ENCODE measurements at places on chromosomes 6 and 20.

DNA sequence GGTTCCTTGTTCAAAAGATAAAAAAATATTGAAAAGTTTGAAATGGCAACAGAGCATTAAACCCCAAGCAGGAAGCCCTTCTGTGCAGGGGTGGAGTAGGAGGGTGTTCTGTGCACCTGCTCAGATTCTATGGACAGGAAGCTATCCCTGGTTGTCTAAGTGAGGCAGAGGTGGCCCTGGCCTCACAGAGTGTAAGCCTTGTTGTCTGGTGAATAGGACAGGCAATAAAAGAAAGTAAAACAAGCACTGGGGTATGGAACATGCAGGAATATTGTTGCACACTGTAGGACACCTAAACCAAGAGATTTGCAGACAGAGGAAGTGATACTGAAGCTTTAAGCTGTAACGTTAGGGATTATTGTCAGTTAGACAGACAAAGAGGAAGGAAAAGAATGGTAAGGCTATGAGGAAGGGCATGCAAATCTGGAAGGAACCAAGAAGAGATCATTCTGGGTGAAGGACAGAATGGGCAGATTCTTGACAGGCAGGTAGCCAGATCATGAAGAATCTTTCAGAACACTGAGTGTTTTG, 66.8 kb downstream of the TBC1D7 start:
- no peak for DNase-seq

DNA sequence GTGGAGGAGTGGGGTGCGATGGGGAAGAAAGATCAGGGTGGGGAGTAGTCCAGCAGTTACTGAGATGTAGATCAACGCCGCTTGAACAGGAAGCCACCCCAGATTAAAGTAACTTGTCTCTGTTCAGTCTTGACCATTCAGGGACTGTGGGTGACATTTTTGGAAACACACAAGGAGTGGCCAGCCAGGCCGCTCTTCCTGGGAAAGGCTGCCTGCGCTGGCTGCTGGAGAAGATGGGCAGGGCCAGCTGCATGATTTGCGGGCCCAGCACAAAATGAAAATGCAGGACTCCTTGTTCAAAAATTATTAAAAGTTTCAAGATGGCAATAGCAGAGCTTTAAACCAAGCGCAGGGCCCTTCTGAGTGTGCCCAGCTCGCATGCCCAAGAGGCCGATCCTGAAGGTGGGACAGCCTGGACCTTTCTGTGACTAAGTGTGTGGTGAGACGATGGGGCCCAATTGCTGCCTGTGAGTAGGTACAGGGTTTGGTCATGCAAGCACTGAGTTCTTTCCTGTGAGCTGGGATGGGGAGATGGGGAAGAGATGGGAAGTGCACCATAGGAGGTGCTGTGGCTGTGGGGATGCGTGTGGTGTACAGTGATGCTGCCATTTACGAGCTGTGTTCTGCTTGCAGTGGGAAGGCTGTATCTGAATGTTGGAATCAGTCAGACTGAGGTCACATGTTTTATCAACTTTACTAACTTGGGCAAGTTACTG, 51.3 kb downstream of the DAAM2 start:
- DNase-seq: no peak

- DNase-seq: peak; percentile 51
These were observed 15.9 kb downstream of the NDUFAF5 start for GRCh38 chr20:13800728-13801134.

- DNase-seq: no peak
These were observed 28.4 kb upstream of the PTPN1 start for GRCh38 chr20:50481741-50482140.

DNA sequence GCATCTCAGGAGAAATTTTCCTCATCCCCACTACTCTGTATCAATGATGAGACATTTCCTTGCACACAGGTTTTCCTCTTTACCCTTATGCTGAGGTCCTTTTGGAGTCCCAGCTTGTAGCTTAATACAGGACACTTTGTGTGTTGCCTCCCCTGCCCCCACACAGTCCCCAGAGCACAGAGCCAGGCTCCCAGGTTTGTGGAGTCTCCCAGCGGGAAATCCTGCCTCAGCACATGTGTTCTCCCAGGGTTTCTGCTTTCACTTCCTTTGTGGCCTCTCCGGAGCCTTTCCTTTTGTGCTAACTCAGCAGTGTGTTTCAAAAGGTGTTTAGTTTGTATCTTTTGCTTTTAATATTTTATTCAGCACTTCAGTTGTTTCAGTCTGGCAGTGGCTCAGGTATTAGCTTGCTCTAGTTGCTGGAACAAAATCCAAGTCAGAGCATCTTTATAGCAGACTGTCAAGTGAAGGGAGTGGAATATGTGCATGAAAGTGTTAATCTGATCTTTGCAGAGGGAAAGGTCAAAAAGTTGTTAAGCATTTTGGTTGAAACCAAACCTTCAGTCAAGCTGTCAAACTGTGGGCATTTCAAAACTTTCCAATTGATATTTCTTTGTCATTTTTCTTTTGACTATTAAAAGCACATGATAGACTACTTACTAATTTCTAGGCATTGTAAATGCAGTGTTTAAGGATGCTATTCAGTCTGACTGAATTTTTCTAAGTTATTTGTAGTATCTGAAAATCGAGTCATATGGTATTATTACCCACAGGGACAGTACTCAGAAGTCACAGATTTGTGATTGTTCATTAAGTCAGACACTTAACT, 8.6 kb downstream of the SNX9 start:
- no peak for DNase-seq

DNA sequence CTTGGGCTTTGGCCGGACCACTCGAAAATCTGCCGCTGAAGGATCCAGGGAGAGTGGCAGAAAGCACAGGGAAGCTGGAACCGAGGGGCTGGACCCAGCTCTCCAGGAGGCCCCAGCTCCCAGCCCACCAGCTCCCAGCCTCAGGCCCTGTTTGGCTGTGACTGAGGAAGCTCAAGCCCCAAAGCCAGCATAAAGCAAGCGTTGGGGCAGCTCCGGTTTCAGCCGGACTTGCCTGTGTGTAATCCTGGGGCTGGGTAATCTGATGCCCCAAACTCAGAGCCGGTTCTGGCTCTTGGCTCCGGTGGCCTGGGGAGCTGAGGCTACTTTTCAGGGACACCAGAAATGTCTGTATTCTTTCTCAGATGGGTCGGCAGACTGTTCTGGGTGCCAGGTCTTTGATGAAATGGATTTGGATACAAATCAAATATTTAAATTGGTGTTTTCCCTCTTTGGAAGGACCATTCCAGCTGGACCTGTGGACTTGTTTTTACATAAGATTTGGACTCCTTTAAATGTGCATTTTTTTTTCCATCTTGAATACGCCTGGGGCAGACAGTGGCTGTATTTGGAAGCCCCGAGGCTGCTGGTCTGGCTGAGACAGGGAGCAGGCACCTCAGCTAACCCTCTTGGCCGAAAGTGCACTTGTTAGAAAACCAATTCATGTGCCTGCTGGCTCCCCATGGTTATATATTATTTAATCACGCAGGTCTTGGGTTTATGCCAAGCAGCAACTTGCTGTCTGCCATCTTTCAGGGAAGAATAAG, 29.7 kb downstream of the RPP40 start:
- no peak for DNase-seq

DNA sequence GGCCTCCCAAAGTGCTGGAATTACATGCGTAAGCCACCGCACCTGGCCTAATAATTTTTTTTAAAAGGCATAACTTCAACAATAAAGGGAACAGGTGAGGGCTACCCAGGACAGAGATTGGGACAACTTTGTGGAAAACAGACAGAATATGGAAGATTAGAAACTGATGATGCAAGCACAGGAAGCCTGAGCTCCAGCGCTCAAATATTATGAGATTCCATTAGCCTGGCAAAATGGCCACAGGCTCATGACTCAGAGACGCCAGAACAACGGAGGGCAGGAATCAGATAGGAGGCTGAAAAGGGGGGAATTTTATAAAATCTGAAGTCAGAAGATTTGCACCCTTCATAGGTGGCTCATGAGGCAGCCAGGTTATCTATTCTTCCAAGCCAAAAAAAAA, 103.1 kb upstream of the MRPS10 start:
- no peak for DNase-seq

GRCh38 chr6:38782616-38783015, 67.5 kb downstream of the DNAH8 start:
- DNase-seq: no peak

DNA sequence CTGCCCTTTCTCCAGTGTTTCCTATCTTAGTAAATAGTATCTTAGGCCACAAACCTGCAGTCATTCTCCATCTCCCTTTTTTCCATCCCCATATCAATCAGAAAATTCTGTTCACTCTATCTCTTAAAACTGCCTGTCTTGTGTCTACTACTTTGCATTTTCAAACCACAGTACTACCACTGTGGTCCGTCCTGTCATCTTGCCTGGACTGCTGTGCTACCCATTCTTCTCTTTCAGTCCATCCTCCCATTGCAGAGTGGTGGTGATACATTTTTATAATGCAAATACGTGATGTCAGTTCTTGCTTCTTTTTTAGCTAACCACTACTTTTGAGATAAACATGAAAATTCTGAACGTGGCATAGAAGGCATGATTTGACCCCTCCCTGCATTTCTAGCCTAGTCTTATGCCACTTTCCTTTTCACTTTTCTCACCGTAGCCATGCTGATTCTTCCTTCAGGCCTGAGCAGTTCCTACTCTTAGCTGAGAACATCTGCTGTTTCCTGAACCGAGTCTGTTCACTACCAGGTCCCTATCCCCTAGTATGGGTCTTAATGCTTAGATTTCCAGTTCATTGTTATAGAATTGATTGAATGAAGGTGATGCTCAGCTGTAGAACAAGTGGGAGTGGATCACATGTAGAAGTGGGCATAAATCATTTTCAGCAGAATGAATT, 13.8 kb downstream of the TBPL1 start:
- no peak for DNase-seq

GRCh38 chr20:34872622-34873224, at the start of gene GGT7:
Gene GGT7, minus strand, starts transcription at chr20:34872856. Its CDS starts 41 bp downstream, at chr20:34872815.
- DNase-seq: peak; percentile 60

DNA sequence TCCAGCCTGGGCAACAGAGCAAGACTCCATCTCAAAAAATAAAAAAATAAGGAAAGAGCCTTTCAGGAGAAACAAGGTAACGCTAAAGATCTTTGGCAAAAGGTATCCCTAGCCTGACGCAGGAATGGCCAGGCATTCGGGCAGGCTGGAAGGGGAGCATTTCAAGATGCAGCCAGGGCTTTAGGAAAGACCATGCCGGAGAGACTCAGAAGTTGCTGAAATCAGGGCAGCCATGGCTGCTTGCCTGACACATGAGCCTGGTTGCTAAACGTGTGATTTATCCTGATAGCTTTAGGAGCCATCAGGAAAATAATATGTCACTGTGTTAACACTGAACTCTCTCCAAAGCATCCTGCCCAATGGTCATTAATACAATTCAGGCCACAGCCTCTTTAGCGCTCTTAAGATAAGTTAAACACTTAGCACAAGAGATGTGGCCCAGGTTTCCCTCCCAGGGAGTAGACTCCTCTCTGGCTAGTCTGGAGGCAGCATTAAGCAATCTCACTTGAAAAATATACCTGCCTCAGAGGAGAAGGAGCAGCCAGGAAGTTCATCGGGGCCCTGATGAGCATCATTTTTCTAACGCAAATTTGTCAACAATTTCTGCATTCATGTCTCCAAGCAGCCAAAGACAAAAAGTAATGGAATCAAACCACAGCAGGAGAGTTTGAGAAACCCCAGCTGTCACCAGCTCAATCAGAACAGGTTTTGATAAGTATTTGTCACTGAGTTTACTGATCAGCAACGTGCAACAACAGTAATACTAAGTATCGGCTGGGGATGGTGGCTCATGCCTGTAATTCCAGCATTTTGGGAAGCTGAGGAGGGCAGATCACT, 200.0 kb downstream of the ZMYND8 start:
- no peak for DNase-seq

DNA sequence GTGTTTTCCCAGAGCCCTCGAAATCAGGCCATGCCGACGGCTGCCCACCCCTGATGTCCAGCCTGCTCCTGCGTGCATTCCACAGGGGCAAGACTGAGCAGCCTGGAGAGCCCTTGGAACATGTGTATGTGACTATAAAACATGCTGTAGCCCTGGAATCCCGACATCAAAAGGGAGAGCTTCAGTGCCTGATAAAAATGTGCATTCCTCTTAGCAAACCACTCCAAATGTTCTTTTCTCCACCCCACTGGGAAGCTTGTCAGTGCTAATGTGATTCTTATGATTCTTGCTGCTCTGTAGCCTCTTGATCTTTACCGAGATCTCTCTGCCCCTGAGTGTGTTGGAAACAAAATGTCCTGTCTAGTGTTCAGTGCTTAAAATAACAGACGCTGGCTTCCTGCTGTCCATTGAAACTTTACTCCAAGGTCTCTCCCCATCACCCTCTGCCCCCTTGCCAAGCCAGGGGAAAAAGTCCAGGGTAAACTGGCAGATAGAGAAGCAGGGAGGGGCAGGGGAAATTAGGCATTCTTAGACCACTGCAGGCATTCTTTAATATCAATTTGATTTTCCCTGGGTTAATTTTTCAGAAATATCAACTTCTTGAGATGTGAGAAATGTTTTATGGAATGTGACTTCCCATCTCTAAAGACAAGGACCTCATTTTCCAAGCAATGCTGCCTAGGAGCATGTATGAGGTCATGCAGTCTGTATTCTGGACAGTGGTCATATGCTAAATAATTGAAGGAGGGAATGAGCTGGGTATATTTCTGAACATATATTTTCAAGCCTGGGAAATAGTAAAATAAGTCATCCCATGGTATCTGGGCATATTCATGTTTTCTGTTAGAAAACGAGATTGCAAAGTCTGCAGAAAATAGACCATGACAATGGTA, 73.8 kb upstream of the ISM1 start:
- DNase-seq: no peak

GRCh38 chr6:70520575-70520974, 46.2 kb upstream of the SDHAF4 start:
- DNase-seq: no peak

- DNase-seq: no peak
These were observed 41.5 kb downstream of the FHL5 start for GRCh38 chr6:96604420-96604819.

DNA sequence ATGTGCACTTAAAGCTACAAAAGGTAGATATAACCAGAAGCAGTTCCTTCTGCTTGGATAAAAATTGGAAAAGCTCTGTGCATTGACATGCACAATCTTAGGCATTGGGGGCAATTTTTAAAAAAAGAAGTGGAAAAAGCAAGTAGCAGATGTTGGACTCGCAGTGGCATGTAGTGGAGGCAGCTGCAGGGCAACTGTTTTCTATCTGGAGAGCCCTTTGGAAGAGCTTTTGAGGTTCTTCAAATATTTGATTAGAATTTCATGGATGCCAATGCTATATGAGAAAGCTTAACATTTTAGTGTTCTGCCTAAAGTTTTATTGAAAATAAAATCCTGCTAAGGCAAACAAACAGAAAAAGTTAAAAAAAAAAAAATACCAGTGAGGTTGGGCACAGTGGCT, 388.3 kb upstream of the RNF217 start:
- no peak for DNase-seq

GRCh38 chr6:83057705-83058321, 7.8 kb downstream of the UBE3D start:
- peak; percentile 17 for DNase-seq

- no peak for DNase-seq
These were observed 1.3 kb downstream of the ZNF343 start for GRCh38 chr20:2507464-2507863.

DNA sequence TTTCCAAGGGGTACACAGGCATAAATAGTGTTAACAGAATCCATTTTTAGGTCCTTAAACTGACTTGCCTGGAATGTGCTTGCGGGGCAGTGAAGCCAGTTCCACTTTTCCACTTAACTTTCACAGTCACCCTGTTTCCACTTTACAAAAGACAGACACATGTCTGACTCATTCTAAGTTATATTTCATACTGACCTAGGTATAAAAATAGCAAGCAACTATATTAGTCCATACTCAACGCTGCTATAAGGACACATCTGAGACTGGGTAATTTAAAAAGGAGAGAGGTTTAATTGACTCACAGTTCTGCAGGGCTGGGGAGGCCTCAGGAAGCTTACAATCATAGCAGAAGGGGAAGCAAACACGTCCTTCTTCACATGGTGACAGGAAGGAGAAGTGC, 88.2 kb downstream of the MTFR2 start:
- no peak for DNase-seq

- DNase-seq: no peak
These were observed 64.7 kb upstream of the MTHFD1L start for GRCh38 chr6:150800674-150801314.
